ENCODE measurements at places on chromosomes 13 and 19.

GRCh38 chr13:77329133-77329910 is 2.4 kb upstream of the MYCBP2 start:
- DNase-seq: peak; percentile 79

- no peak for DNase-seq
These were observed 98.6 kb downstream of the IRS2 start for GRCh38 chr13:109687559-109688448.

DNA sequence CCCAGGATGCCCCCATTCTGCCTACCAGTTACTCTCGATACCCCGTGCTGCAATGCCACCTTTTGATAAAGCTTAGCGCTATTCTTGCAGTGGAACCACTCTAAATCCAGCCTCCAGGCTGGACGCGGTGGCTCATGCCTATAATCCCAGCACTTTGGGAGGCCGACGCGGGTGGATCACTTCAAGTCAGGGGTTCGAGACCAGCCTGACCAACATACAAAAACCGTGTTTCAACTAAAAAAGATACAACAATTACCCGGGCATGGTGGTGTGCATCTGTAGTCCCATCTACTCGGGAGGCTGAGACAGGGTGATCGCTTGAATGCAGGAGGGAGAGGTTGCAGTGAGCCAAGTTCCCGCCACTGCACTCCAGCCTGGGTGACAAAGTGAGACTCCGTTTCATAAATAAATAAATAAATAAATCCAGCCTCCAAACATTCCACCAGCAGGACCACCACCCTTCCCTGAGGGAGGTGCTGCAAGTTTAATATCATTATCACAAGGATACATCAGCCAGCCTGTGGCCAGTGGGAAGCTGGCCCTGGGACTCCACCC is 27.7 kb downstream of the CYP2B6 start:
- no peak for DNase-seq

GRCh38 chr19:46537136-46538097 is 41.8 kb upstream of the PNMA8B start:
- DNase-seq: no peak

DNA sequence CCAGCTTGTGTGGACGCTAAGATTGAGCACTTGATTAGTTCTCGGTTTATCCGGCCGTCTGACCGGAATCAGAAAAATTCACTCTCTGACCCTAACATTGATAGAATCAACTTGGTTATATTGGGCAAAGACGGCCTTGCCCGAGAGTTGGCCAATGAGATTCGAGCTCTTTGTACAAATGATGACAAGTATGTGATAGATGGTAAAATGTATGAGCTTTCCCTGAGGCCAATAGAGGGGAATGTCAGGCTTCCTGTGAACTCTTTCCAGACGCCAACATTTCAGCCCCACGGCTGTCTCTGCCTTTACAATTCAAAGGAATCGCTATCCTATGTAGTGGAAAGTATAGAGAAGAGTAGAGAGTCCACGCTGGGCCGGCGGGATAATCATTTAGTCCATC is 59.6 kb downstream of the ARHGAP35 start:
- DNase-seq: no peak

Data from NCI-H1048 (cell line).